ENCODE measurements at places on chromosomes 5 and 9. TPM values are rescaled to one million over a fixed set of nuclear protein-coding genes. Genes with fewer than 3 reads are reported as not detected.

GRCh38 chr9:109276469-109277440 is 44.1 kb downstream of the EPB41L4B start:
- no peak for DNase-seq

DNA sequence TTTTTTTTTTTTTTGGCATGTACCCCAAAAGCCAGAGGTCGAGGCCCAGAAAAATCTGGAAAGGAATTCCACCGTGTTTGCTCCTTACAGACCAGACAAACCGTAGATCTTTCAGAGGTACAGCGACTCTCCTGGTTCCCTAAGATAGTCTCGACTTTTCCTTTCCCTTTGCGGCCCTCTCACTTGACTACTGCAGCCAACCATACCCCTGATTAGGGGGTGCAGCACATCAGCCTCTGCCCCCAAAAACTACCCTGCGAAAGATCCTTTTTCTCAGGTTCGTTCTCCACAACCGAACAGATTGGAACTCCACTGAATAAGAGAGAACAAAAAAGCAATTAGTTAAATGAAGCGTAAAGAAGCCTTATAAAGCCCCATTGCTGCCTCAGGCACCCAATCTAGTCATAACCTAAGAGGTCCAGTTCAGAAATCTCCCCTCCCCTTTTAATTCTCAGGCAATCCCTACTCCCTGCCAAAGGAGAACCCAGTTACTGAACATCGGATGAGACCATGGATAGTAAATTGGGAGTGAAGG is 379 bp upstream of the TICAM2 start:
- DNase-seq = no peak

Gene AMACR
- 5.6 TPM for total RNA-seq

Gene NAIF1
- total RNA-seq = 6.3 TPM

DNA sequence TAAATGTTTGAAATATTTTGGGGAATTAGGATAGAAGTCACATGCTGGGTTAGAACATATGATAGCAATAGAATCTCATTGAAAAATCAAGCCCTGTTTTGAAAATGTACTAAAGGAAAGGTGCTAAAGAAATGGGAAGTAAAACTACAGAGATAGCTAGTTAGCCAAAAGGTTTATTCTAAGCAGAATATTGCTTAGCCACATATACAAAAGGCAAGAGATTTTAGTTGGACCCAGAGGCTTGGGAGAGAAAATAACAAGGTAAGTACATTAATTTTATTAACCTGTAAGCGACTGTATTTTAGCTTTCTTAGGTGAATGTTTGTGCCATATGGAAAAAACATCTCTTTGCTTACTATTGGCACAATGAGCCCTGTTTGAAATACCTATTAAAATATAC is 108.3 kb downstream of the RPS23 start:
- DNase-seq = no peak

DNA sequence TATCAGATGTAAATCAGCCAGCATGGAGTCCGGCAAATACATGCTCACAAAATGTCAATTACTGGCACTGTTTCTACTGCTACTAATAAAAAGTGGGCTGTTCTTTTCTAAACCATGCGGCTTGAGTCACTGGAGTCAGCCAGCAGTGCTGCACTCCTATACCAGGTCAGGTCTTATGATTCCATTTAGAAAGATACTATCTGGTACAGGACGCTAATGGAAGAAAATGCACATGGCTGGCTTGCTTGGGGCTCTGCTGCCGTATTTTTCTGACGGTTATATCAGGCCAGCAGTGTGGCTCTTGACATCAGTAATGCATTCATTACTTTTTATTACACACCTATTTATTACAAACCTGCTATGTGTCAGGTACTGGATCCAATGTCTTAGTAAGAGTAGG is 74.3 kb downstream of the NDFIP1 start:
- no peak for DNase-seq

DNA sequence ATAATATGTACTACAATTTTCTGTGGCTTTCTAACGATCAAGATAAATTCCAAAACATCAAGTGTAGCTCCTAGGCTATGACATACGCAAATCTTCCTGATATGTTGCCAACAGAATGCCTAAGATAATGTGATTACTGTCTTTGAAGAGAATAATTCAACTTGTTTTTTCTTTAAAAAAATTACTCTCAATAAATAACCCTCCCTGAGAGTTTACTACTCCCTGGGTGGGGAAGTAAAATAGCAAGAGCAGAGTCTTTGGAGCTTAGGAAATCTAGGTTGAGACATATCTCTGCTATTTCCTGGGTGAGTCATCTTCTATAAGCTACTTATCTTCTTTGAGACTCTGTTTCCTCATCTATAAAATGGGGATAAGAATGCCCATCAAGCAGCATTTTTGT is 201.2 kb downstream of the ACTL7B start:
- no peak for DNase-seq

Gene GPR150
- 0.29 TPM for total RNA-seq

All from psoas muscle (tissue), 8 donors.